ENCODE measurements at places on chromosomes 2 and 18. TPM values are rescaled to one million over a fixed set of nuclear protein-coding genes. Genes with fewer than 3 reads are reported as not detected.

The SRD5A2 gene
- total RNA-seq = 0.28 TPM

The RGPD8 gene
- total RNA-seq = 5.6 TPM

The NGEF gene
- total RNA-seq = 0.14 TPM

The CCDC121 gene
- 2.2 TPM for total RNA-seq

The HTR2B gene
- 1.1 TPM for total RNA-seq

The CERKL gene
- 0.52 TPM for total RNA-seq

The NXPH2 gene
- total RNA-seq = 1.3 TPM

The TCF23 gene
- total RNA-seq = 0.14 TPM

The RNF152 gene
- total RNA-seq = 0.85 TPM

The GPR75 gene
- total RNA-seq = 0.57 TPM

The BOLL gene
- 0.05 TPM for total RNA-seq

The TUBB8B gene
- total RNA-seq = 0.14 TPM

The GAD1 gene
- 1.0 TPM for total RNA-seq

The CRYBA2 gene
- 0.14 TPM for total RNA-seq

The HOXD4 gene
- total RNA-seq = 0.09 TPM

DNA sequence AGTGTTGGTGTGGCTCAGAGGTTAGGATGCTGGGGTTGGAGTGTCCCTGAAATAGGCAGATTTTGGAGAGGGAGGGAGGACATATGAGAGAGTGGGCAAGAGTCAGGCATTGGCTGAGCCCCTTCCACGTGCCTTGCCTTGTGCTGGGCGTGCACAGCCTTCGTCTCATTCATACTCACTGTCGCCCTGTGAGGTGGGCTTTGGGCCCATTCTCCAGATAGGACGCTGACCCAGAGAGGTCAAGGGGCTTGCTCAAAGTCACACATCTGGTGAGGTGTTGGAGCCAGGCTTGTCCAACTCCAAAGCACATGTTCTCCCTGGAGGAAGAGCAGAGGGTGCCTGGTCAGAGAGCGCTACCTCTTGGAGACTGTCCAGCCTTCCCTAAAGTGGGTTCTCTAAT lies 166.8 kb downstream of the DYSF start:
- no peaks in the 10 kb centered on the region for H3K36me3 ChIP-seq
- no peak overlapping the region for H3K27ac ChIP-seq
- no peaks in the 10 kb centered on the region for H3K27me3 ChIP-seq

GRCh38 chr18:24176727-24177416 lies 38.0 kb downstream of the CABYR start:
- H3K27ac ChIP-seq = no peak overlapping the region
- no peak overlapping the region for H3K4me3 ChIP-seq
- no peaks in the 10 kb centered on the region for H3K4me1 ChIP-seq
- H3K27me3 ChIP-seq = no peaks in the 10 kb centered on the region
- no peaks in the 10 kb centered on the region for H3K36me3 ChIP-seq
- peak; percentile 8 for DNase-seq

DNA sequence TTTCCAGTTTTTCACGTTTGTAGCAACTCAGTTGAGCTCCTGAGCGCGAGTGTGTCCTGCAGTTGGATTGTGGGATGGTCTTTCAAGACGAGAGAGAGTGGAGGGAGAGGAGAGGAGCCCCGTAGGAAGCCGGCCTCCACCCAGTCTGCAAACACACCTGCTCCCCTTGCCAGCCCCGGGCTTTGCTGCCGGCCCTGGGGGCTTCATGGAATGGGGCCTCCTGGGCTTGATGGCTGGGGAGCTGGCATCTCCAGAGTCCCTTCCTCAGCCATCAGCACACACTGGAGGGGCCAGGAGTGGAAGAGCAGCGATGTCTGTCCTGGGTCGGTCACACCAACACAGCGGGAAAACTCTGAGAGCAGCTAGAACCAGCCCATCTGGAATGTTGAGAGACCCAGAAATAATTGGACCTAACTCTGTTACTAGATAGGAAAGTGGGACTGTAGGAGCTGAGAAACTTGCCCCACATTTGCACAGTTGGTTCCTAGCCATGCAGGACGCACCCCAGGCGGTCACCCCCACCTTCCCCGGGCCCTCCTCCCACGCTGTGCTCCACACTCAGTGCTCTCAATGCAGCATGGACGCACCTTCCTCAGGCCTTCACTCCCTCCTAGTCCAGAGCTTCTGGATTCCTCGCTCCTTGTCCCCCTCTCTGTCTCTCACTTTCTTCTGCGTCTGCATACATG lies 69.6 kb downstream of the PTGR3 start:
- no peak for DNase-seq
- H3K27ac ChIP-seq = no peak overlapping the region
- H3K36me3 ChIP-seq = no peaks in the 10 kb centered on the region
- H3K27me3 ChIP-seq = peaks cover 2% of the 10 kb centered on the region
- no peak overlapping the region for H3K4me3 ChIP-seq

- H3K4me3 ChIP-seq = no peak overlapping the region
- no peaks in the 10 kb centered on the region for H3K36me3 ChIP-seq
- no peak overlapping the region for H3K27ac ChIP-seq
- DNase-seq = no peak
- no peaks in the 10 kb centered on the region for H3K4me1 ChIP-seq
Measured at GRCh38 chr2:182456784-182457183, 29.9 kb upstream of the PDE1A start.

- H3K36me3 ChIP-seq = no peaks in the 10 kb centered on the region
- no peak overlapping the region for H3K27ac ChIP-seq
- H3K27me3 ChIP-seq = no peaks in the 10 kb centered on the region
- peaks cover 23% of the 10 kb centered on the region for H3K4me1 ChIP-seq
Measured at GRCh38 chr18:13175754-13176210, 42.8 kb upstream of the LDLRAD4 start.

GRCh38 chr18:23384778-23385736 lies 68.0 kb upstream of the RIOK3 start:
- H3K4me3 ChIP-seq = no peak overlapping the region
- H3K27me3 ChIP-seq = no peaks in the 10 kb centered on the region
- H3K4me1 ChIP-seq = no peaks in the 10 kb centered on the region
- H3K27ac ChIP-seq = no peak overlapping the region
- no peaks in the 10 kb centered on the region for H3K36me3 ChIP-seq
- DNase-seq = no peak

- no peaks in the 10 kb centered on the region for H3K27me3 ChIP-seq
- no peaks in the 10 kb centered on the region for H3K4me1 ChIP-seq
- DNase-seq = no peak
- no peak overlapping the region for H3K4me3 ChIP-seq
Measured at GRCh38 chr18:49177071-49177470, 226.3 kb upstream of the SMAD7 start.

- DNase-seq = no peak
- no peak overlapping the region for H3K4me3 ChIP-seq
- no peaks in the 10 kb centered on the region for H3K27me3 ChIP-seq
- H3K36me3 ChIP-seq = no peaks in the 10 kb centered on the region
- no peaks in the 10 kb centered on the region for H3K4me1 ChIP-seq
Measured at GRCh38 chr18:36205166-36205565, 17.9 kb downstream of the MOCOS start.

GRCh38 chr2:40432921-40433483 lies 18.9 kb downstream of the SLC8A1 start:
- no peak for DNase-seq
- no peaks in the 10 kb centered on the region for H3K27me3 ChIP-seq
- no peak overlapping the region for H3K27ac ChIP-seq
- no peaks in the 10 kb centered on the region for H3K4me1 ChIP-seq

DNA sequence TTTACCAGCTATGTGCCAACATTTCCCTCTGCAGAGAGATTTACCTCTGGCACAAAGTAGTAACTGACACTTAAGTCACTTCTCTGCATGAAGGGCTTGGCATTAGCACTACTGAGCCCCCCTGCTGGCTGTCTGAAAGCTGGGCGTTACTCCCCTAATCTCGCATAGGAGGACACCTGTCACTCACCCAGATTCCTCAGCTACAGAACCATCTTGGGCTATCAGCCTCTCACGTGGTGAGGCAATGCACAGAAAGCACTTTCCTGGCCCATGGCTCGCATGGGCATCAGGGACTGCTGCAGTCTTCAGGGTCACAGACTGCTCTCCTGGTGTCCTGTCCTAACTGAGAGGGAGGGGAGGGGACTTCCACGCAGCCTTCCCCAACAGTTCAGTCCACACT lies 12.0 kb downstream of the SERPINE2 start:
- H3K27ac ChIP-seq = no peak overlapping the region
- no peak overlapping the region for H3K4me3 ChIP-seq
- no peaks in the 10 kb centered on the region for H3K27me3 ChIP-seq
- no peaks in the 10 kb centered on the region for H3K36me3 ChIP-seq

DNA sequence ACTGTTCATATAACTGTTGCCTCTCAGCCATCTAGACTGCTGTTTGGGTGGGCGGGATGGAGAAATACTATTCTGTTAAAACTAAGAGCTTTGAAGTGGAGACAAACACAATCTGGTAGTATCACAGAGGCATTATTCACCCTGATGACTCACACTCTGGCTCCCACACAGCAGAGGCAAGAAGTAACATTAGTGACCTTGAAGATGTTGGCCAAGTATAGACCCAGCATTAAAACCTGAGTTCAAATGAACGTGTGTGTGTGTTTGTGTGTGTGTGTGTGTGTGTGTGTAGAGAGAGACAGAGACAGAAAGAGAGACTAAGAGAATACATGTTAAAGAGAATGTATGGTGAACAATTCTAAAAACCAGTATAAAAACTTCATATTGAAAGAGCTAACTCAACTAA lies 22.5 kb upstream of the ACVR1 start:
- no peak overlapping the region for H3K4me3 ChIP-seq
- H3K27me3 ChIP-seq = no peaks in the 10 kb centered on the region
- H3K27ac ChIP-seq = peak overlapping the region; percentile 63

- no peaks in the 10 kb centered on the region for H3K27me3 ChIP-seq
- H3K4me3 ChIP-seq = no peak overlapping the region
- DNase-seq = no peak
- no peak overlapping the region for H3K27ac ChIP-seq
Measured at GRCh38 chr2:217864963-217865772, 137.6 kb downstream of the TNS1 start.

GRCh38 chr2:189441709-189442074 lies 418 bp downstream of the WDR75 start:
- no peak for DNase-seq
- H3K36me3 ChIP-seq = no peaks in the 10 kb centered on the region
- no peaks in the 10 kb centered on the region for H3K27me3 ChIP-seq
- H3K4me3 ChIP-seq = peak overlapping the region; percentile 72
- H3K27ac ChIP-seq = peak overlapping the region; percentile 96

- H3K27ac ChIP-seq = no peak overlapping the region
- DNase-seq = no peak
- no peak overlapping the region for H3K4me3 ChIP-seq
- no peaks in the 10 kb centered on the region for H3K4me1 ChIP-seq
- no peaks in the 10 kb centered on the region for H3K27me3 ChIP-seq
- H3K36me3 ChIP-seq = no peaks in the 10 kb centered on the region
Measured at GRCh38 chr2:151326554-151326953, 30.8 kb upstream of the TNFAIP6 start.

GRCh38 chr2:197360744-197361156 lies 50.2 kb upstream of the ANKRD44 start:
- H3K4me3 ChIP-seq = no peak overlapping the region
- no peaks in the 10 kb centered on the region for H3K36me3 ChIP-seq
- DNase-seq = no peak
- no peak overlapping the region for H3K27ac ChIP-seq

- no peaks in the 10 kb centered on the region for H3K4me1 ChIP-seq
- DNase-seq = no peak
- H3K27ac ChIP-seq = no peak overlapping the region
Measured at GRCh38 chr2:133377021-133377481, 191.2 kb downstream of the NCKAP5 start.

DNA sequence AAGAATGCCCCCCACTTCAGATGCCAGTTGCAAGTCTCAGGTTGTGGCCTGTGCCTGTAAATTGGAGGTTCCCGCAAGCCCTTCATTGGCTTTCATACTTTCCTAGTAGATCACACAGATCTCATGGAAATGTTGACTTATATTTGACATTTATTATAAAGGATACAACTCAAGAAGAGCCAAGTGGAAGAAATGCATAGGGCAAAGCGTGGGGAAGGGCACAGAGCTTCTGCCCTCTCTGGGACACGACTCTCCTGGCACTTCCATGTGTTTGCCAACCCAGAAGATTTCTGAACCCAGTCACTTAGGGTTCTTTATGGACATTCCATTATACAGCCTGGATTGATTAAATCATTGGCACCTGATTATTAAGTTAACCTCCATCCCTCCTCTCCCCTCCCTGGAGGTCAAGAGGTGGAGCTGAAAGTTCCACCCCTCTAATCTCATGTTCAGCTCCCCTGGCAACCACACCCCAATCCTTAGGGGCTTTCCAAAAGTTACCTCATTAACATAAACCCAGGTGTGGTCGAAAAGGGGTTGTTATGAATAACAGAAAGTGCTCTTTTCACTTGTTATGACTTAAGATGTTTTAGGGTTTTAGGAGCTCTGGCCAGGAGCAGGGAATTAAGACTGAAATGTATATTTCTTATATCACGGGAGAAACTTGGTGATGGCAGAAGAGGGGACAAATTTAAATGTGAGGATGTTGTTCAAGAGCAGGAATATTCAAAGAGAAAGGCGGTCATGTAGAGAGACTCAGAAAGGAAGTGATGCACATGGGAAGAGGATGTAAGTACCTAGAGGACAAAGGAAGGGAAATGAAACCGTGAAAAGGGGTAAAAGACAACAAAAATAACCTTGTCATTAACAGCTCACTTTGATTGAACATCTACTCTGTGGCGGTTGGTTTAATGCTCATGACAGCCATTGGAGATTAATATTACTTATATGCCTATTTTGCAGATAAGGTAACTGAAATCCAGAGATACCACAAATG lies 31.8 kb downstream of the SP100 start:
- peak overlapping the region; percentile 1 for H3K27ac ChIP-seq
- no peaks in the 10 kb centered on the region for H3K4me1 ChIP-seq
- peaks cover 49% of the 10 kb centered on the region for H3K36me3 ChIP-seq
- H3K27me3 ChIP-seq = no peaks in the 10 kb centered on the region

GRCh38 chr18:10299643-10300042 lies 154.8 kb upstream of the APCDD1 start:
- no peak overlapping the region for H3K4me3 ChIP-seq
- H3K27me3 ChIP-seq = no peaks in the 10 kb centered on the region
- H3K4me1 ChIP-seq = peaks cover 43% of the 10 kb centered on the region
- peak overlapping the region; percentile 37 for H3K27ac ChIP-seq
- no peak for DNase-seq
- no peaks in the 10 kb centered on the region for H3K36me3 ChIP-seq

DNA sequence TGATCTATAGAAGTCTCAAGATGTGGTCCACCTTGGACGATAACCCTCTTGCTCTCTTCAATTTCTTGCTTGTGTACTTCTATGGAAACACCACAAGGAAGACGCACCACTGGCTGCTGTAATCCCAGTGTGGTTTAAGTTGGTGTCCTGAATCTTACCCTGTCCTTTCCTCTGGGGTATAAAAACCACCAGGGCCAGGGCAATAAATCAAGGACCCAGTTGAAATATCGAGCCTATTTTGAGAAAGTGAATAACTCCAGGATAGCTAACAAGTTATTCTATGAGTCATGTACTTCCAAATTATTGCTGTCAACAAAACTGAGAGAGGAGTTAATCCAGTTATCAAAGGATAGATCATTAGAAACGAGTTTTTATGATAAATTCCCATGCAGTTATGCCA lies 137.0 kb downstream of the RND3 start:
- no peaks in the 10 kb centered on the region for H3K4me1 ChIP-seq
- H3K27me3 ChIP-seq = no peaks in the 10 kb centered on the region
- H3K4me3 ChIP-seq = no peak overlapping the region
- H3K27ac ChIP-seq = no peak overlapping the region
- no peak for DNase-seq

- no peak for DNase-seq
- no peak overlapping the region for H3K4me3 ChIP-seq
- H3K27me3 ChIP-seq = no peaks in the 10 kb centered on the region
Measured at GRCh38 chr2:186599186-186599778, 9.4 kb downstream of the ITGAV start.
